ENCODE measurements at places on chromosomes 7 and 10.

DNA sequence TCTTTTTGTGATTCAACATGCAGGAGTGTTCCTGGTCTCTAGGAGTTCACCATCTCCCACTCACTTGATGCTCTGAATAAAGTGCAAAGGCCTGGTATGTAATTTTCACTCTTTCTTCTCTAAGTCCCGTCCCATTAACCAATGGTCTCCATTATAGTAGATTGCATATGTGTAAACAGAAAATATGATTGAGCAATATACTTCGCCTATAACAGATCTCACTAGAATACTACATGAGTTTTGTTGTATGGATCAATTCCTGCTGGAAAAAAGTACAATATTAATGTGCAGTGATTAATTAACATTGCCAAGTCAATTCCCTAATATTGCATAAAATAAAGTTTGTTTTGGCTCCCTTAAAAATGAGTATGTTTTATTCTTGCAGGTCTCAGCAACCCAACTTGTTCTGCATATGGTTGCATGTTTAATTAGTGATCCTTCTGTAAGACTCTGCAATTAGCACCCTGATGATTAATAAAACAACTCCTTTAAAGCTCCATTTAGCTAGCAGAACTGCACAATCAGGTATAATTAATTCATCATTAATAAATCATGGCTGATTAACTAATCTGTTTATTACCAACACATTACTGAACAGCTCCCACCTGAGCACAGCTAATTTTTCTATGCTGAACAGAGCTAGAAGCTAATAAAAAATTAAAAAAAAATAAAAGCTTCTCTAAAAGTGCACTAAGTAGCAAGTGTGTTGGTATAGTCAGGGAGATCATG, 37.8 kb upstream of the ATOH7 start:
- no peak for DNase-seq

- DNase-seq = no peak
These were observed 54.7 kb upstream of the GTF2IRD1 start for GRCh38 chr7:74399006-74399405.

- peak; percentile 67 for DNase-seq
These were observed 707 bp upstream of the GHITM start for GRCh38 chr10:84138478-84139125.

- no peak for DNase-seq
These were observed 108.0 kb downstream of the MBL2 start for GRCh38 chr10:52664629-52665028.

DNA sequence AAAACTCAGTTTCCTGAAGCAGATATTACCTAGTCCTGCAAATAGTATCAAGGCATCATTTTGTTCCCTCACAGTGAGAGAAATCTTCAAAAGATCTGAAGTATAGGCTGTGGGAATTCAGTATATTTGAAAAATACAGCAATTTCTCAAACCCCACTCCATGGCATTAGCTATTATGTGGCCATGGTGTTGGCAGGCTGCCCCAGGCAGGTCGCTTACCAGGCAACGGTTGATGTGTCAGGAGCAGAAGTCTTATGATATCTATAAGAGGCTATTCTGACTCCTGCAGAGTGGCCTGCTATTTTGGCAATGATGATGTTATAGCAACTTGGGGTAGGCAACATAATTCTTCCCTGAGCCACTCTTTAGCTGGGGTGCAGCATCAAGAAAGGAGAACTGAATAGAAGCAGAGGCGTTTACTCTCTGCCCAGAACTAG, 187.9 kb downstream of the PLXDC2 start:
- DNase-seq = no peak

DNA sequence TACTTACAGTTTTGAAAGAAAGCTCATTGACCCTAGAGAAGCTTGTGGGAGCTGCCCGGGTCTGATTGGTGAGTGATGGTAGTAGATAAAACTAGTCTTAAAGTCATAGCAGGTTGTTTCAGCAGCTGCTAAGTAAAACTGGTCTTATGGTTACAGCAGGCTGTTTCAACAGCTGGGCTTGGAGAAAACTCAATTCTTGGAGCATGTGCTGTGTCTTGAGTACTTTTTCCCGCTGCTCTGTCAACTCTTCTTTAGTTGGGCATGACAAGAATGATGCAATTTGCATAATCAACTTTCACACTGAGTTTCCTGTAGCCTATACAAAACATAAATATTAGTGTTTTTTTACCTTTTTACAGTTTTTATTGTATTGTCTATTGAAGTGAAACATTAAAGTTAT, 707.9 kb downstream of the AUTS2 start:
- DNase-seq = no peak

DNA sequence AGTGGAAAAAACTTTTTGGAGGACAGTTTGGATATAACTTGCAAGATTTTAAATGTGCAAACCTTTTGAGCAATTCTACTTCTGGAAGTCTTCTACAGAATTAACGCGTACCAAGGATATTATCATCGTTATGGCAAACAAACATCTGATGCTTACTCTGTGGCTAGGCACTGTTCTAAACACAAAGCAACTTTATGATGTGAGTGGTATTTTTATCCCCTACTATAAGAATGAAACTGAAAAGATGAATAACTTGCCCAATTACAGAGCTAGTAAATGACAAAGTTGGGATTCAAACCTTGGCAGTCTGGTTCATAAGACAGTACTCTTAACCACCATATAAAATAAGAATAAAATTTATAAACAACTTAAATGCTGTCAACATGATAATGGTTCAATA, 15.8 kb downstream of the ASZ1 start:
- DNase-seq = no peak

DNA sequence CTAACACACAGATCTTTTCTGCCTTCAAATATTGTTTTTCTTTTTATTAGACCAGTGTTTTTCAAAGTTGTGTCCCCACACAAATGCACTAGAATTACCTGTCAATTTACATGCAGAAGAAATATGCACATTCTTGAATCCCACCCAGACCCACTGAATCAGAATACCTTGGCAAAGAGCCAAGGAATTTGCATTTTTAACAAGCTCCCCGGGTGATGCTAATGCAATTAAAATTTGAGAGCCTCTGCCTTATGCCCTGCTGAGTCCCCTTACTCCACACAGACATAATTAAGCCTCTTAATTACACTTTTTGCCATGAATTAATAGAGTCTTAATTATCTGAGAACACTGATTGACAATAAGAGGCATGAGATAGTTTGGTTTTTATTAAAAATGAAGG, 201.2 kb upstream of the GRB10 start:
- no peak for DNase-seq

- no peak for DNase-seq
These were observed 509.1 kb upstream of the PCDH15 start for GRCh38 chr10:55310143-55310542.

- no peak for DNase-seq
These were observed 437.3 kb downstream of the CCSER2 start for GRCh38 chr10:84765656-84766055.

DNA sequence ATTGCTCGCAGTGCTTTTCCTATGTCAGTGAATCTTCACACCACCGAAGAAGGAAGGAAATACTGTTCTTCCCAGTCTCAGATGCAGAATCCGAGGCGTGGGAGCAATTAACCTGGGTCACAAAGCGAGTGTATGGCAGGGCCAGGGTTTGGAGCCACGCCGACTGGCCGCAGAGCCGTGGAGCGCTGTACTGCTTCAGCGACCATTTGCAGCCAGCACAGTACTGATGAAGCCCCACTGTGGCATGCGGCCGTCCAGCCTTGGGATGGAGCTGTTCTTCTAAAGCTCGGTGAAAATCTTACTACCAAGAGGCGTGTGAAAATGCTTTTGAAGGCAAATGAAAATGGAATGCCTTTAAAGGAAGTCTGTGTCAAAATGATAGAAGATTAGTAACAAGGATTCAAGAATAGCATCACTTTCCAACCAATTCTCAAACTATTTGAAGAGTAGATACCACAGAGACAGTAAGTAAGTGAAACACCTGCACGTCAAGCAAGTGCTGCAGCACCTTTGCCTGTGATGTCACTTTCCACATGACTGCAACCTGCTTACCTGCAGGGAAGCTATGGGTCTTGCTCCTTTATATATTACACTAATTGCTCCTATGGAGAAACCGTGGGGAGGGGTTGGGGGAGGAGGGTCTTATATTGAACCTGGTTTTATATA, 4.9 kb downstream of the PPP2R2D start:
- no peak for DNase-seq

DNA sequence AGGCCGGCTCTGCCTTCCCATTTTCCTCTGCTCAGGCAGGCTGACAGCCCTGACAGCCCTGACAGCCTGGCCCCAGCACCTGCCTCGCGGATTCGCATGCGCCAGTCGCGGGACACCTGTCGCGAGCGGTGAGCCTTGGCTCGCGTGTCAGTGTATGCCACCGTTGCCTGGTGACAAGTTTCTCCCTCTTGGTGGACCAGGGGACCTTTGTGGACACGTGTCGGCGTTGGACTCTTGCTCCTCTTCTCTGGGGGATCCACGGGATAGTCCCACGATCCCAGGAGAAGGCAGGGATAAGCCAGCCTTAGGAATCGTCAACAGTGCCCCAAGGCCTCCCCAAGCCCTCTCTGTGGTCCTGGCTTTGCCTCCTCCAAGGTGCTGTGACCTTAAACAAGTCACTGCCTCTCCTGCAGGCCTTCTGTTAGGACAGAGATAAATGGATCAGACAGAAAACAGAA, 18.1 kb upstream of the ZNF273 start:
- DNase-seq = no peak

DNA sequence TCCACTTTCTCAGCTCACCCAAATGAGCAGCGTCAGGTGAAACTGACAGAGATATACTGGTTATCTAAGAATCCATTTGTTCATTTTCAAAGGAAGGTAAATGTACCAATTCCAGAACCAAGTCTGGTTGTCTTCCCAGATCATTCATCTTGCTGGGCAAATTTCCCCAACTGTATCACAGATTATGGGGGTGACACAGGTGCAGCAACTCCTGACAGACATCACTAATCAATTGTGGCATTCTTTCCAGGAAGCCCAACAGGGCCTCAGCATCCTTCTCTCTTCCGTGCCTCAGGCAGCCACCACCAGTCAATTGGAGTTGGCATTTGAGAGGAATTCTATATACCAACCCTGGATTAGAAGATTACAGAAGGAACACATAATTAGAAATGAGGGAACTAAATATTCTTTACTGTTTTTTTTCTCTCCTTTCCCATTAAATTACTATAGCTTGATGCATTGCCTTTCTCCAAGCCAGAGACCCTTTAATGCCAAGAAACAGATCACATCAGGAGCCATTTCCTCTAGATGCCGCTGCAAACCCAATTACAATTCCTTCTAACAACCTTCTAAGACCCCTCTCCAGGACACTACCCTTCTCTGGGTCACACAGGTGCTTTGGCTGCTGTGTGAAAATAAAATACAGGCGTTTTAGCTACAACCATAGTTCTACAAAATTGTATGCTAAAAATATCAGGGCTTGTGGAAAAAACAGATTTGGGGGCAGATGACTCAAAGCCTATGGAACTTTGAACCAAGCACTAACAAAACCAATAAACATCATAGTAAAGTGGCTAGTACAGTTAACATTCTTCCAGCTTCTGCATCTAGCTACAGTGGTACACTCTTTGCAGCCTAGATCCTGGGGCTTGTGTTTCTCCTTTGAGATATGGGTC, 291.6 kb downstream of the RNLS start:
- no peak for DNase-seq

DNA sequence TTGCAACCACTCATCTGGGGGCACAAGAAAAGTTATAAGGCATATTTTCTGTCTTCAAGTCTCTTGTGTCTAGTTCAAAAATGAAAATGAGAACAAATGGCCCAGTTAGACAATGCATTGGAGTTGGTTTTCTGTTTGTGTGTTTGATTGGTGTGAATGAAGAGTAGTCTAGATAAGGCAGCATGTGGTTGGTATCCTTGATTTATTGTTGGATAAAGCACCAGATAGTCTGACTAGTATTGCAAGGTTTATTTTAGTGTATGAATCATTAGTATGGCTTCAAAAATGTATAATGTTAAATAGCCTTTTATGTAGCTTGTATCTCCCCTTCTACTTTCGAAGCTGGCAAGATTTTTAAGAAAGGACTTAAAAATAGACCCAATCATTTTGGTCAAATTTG, 237.3 kb downstream of the CDK14 start:
- no peak for DNase-seq

DNA sequence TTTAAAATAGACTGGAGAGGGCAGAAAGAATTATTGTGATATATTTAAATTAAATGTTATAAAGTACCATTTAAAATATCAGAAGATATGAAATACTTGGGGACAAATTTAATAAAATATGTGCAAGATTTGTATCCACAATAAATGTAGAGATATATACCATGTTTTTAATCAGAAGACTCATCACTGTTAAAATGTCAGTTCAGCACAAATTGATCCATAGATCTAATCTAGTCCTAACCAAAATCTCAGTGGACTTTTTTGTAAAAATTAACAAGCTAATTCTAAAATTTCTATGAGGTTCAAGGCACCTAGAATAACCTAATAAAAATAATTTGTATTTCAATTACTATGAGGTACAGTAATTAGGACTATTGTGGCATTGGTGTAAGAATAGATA, 96.4 kb downstream of the CTNNA3 start:
- no peak for DNase-seq

DNA sequence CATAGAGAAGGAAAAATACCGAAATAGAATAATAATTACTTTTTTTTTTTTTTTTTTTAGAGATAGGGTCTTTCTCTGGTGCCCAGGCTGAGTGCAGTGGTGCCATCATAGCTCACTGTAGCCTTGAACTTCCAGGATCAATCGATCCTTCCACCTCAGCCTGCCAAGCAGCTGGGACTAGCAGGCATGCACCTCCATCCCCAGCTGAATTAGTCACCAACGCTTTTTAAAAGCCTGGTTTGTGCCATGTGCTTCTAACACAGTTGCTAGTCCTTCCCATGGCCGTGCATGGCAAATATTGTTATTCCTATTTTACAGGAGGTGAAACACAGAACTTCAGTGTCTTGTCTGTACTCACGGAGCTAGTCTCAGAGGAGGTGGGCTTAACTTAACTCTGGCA, 23.2 kb downstream of the LYZL2 start:
- DNase-seq = no peak

- DNase-seq = no peak
These were observed 28.2 kb downstream of the SFR1 start for GRCh38 chr10:104150139-104150538.

DNA sequence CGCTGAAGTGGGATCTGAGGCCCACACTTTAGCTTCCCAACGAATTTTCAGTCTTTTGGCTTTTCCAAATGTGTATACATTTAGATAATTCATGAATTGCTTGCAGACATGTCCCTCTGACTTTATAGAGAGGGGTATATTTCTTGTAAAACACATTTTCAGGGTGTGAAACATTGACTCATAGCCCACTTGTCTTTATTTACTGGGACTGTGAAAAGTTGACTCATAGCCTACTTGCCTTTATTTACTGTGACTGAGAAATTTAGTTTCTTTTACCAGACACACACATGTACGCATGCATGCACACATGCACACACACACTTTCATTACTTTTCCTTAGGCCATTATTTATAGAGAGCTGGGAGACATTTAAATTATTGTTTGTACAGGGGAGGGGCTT, 79.1 kb downstream of the VTI1A start:
- no peak for DNase-seq

DNA sequence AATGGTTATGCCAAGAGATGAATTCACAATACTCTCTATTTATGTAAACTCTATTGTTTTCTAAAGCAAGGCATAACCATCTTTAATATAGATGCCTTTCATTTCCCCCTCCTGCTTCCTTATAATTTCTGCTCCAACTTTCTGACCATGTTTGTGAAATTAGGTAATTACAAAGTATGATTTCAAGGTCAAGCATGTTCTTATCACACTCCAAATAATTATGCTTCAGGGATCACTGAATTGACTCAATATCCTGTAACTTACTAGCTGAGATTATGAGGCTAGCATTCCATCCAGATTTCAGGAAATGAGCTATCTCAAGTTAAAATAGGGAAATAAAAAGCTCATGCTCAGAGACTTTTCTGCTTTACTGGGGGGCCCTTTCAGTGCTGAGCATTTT, 655.9 kb upstream of the IGFBP3 start:
- DNase-seq = no peak

Data from NCI-H2227 treated with DMSO at 0.1 percent for 48 hours (cell line).